ENCODE measurements at places on chromosomes 12 and 14.
A peak's percentile ranks its signal among the peaks of the same experiment; 100 is the strongest.

GRCh38 chr14:32666308-32666707 lies 272.4 kb upstream of the NPAS3 start:
- DNase-seq: no peak

DNA sequence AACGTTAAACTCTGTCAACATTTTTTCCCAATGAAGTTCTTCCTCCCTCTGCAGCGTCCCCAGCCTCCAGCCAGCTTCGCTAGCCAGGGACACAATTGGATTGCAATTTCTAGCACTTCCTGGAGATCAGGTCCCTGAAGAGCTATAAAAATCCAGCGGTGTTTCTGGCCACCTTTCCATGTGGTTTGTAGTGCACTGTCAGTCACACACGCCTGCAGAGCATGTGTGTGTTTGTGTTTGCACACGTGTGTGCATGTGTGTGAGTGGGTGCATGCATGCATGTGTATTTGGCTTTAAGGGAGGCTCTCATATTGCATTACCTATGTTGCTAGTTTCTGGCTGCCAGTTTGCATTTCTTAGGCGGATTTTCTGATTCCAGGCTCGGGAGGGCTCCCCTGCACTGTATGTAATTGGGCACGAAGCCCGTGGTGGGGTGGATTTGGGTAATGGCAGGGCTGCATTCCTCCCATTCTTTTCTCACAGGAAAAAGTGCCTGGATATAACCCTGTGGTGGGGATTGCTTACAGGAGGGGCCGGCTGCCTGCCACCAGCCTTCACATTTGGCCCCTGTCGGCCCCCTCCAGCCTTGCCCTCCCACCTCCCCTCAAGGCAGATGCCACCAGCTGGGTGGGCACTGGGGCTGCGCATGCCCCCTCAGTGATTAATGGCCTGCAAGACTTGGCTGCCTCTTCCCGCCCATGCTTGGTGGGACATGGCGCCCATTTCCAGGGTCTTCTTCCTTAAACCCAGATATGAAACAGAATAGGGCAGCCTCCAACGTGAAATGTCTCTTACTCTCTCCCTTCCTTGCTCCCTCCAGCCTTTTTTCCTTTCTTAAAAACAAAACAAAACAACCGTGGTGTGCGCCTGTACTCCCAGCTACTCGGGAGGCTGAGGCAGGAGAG lies 74.0 kb downstream of the TSPAN9 start:
- DNase-seq: no peak

- DNase-seq: no peak
Measured at GRCh38 chr12:12442548-12443071, 85.7 kb downstream of the BORCS5 start.

DNA sequence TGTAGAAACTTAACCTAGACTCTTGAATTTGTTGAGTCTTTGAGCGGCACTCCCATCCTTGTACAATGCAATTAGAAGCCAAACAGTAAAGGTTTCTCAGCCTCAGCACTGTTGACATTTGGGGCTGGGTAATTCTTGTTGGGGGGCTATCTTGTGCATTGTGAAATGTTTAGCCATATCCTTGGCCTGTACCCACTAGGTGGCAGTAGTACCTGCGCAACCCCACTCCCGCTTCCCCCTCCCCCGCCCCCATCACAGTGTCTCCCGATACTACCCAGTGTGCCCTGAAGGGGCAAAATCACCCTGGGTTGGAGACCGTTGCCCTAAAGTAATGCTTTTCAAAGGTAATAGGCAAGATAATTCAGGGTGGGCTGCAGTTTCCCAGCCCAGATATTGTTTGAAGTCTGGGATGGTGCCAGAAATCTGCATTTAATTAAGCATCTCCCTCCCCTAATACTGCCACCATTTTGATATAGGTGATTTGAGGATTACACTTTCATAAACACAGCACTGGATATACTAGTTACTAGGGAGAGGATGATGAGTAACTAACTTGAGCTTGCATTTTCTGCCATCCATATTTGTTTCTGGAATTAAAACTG lies 1.8 kb downstream of the COX6A1 start:
- DNase-seq: no peak

GRCh38 chr14:83071888-83072501 lies 1538.3 kb upstream of the SEL1L start:
- DNase-seq: no peak

DNA sequence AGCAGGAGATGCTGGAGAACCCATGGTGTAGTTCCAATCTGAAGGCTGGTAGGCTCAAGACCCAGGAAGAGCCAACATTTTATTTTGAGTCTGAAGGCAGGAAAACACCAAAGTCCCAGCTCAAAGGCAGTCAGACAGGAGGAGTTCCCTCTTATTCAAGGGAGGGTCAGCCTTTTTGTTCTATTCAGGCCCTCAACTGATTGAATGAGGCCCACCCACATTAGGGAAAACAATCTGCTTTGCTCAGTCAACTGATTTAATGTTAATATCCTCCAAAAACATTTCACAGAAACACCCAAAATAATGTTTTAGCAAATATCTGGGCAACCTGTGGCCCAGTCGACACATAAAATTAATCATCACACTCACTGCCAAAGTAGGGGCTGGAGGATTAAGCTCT lies 130.8 kb downstream of the LMNTD1 start:
- DNase-seq: no peak

DNA sequence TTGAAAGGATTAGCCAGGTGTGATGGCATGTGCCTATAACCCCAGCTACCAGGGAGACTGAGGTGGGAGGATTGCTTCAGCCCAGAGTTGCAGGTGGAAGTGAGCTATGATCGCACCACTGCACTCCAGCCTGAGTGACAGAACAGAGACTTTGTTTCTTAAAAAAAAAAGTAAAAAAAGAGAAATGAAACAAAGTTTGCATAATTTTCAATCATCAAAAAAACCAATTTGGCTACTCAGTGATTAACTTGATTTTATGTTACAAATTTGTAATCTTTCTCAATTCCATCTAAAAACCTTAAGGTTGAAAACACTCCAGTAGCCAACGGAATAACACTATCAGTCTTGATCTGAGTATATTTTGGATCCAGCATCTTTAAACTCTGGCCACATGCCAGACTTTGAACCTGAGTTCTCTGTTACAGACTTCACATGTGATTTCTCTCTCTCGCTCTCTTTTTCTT lies 12.6 kb upstream of the DENND5B start:
- DNase-seq: no peak

GRCh38 chr14:23095196-23096108 lies at the start of gene C14orf119:
Gene C14orf119, plus strand, starts transcription at chr14:23095505. Its CDS starts 2,154 bp downstream, at chr14:23097659.
- peak; percentile 95 for DNase-seq

DNA sequence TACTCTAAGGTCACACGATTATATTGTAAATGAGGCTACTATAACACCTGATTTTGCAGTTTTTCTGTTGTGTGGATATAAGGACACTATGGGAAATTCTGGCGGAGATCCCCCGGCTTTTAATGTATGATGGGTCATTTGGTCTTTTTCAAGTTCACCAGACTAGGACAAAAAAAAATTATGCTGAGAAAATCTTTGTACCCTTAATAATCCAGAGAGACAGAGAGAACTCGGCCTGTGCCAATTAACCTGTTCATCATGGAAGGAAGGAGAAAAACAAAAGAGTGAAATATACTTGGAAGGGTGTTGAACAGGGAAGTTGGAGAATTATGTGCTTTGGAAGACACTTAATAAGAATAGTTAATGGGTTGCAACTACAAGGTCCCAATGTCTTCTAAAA lies 62.2 kb upstream of the KICS2 start:
- DNase-seq: no peak

DNA sequence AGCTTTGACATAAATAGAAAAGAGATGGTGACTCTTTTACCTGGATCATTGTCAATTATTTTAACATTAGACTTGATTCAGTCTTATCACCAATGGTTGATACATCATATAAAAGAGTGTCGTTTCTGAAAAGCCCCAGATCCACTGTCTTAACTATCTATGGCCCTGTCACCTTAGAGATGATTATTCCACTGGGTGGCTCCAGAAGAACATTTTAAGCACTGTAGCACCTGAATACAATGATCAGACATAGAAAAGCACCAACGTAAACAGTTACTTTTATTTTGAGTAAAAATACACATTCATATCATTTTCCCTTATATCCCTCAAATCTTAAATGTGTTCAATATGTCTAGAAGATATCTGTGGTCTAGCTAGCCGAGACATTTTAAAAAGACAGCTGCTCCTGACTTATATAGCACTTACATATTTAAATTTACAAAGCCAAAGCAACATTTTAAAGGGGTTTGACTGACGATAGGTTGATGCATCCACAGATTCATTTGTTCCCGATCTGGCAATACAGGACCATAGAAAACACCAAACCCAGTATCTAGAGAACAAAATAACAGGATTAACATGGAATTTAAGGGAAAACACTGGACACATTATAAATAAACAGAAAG lies 32.9 kb downstream of the TSPAN8 start:
- DNase-seq: no peak

- no peak for DNase-seq
Measured at GRCh38 chr12:1859643-1860042, 39.3 kb downstream of the LRTM2 start.

DNA sequence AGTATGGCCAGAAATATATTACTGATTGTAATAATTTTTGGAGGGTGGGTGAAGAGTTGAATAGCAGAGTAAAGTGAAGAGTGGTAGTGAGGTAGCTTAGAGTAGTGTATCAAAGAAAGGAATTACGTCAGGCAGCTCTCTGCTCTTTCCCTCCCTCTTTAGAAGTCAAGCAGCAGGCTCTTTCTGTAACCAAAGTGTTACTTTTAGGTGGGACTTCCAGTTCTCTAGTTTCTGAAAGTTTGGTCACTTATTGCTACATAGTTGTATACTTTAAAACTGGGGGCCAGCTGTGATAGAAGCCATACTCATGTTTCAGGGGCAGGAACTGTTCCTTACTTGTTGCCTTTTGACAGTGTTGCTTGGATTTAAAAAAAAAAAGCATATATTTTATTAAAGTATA lies 30.6 kb downstream of the ATF7IP start:
- DNase-seq: no peak

GRCh38 chr12:125944446-125944845 lies 879.2 kb downstream of the AACS start:
- DNase-seq: no peak

- peak; percentile 34 for DNase-seq
Measured at GRCh38 chr12:857611-858010, 91.9 kb downstream of the RAD52 start.

GRCh38 chr12:25089738-25090137 lies 105.2 kb downstream of the DNAI7 start:
- DNase-seq: no peak

DNA sequence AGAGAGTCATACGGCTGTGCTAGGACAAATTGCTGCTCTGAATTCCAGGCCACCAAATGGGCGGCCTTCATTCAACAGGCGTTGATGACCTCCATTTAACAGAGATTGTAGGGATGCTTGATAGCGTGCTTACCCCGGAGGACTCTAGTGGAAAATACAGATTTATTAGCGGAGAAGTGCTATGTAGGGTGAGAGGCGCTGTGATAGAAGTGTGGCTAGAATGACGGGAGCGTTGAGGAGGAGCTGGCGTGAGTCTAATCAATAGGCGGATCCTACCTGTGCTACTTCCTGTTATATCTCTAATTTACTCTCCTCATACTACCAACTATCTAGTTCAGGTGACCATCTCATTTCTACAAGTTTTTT lies 668 bp downstream of the MRPS35 start:
- no peak for DNase-seq

- no peak for DNase-seq
Measured at GRCh38 chr12:12480074-12480473, 82.6 kb downstream of the DUSP16 start.

- no peak for DNase-seq
Measured at GRCh38 chr14:89110110-89110509, 285.7 kb downstream of the TTC8 start.

GRCh38 chr12:4034921-4035320 lies 161.7 kb upstream of the PARP11 start:
- DNase-seq: no peak

GRCh38 chr12:131869871-131870418 lies 24.5 kb upstream of the ULK1 start:
- DNase-seq: no peak

- no peak for DNase-seq
Measured at GRCh38 chr14:50061664-50062437, 54.5 kb downstream of the VCPKMT start.

DNA sequence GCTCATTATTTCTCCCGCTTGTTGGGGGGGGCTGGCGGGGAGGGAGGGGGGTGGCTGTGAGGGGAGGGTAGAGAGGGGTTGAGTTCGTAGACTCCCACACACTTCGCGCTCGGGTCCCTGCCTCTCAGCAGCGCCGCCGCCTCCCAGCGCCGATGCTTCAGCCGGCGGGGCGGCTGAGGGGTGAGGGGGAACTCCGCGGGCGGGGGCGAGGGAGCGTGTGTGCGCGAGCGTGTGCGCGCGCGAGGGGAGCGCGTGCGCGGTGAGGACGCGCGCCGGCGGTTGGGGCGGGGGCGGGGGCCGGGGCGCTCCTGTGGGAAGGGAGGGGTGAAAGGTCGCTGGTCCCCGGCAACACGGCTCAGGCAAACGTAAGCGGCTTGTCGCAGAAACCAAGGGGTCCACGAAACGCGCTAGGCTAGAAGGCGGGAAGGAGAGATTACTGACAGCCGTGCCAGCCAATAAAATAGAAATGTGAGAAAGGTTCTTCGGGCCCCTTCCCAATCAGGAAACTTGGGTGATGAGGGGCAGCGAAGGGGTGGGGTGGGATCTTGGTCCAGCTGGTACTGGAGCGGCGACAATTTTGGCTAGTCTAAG lies 343 bp upstream of the NOVA1 start:
- peak; percentile 16 for DNase-seq

GRCh38 chr12:9907769-9908168 lies 24.4 kb downstream of the CLEC2A start:
- no peak for DNase-seq

GRCh38 chr12:129381715-129382114 lies 522.1 kb downstream of the TMEM132D start:
- DNase-seq: no peak

- no peak for DNase-seq
Measured at GRCh38 chr14:62099091-62099490, 336.9 kb downstream of the SNAPC1 start.

DNA sequence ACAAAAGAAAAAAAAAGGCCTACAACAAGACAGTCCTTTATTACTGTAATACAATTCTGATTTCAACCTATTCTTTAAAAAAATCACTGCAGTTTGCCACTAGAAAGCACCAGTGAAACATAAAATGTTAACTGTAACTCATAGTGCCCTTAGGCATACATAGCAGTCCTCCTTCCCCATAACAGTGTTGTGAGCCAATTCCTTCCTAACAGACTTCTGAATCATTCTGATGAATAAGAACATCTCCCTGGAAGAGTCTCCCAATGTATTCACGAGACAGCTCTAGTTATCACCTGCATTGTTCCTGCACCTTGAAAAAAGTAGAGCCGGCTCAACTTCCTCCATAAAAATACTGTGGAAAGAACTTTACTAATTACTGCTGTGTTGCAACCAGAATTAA lies 213.6 kb upstream of the FSCB start:
- no peak for DNase-seq

DNA sequence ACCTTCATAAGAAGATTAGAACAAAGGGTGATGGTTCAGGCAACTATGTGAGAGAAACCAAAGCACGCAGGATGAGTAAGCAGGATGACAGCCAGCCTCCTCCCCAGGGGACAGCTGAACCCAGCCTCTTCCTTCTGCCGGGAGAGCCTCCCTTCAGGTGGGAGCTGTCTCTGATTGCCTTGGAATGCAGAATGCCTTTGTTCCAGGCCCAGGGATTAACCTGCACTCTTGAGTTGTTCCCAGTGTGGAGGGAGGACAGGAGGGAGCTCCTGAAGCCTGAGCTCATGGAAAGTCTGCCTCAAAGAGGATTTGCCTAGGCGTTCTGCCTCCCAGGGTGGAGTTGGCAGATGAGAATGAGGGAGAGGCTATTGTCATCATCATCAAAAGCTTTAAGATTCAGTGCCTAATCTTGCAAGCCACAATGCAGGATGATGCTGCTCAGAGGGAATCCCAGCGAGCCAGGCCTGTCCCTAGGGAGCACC lies 3.6 kb upstream of the KRT6A start:
- DNase-seq: peak; percentile 36

GRCh38 chr14:97120611-97121031 lies 323.4 kb downstream of the VRK1 start:
- no peak for DNase-seq
